Trophoblast cell (in vitro differentiated cells and primary cell): ENCODE measurements at places on chromosomes 16 and 17.

- H3K4me3 ChIP-seq, result no peak overlapping the region
- no peaks in the 10 kb centered on the region for H3K27me3 ChIP-seq
- no peak for DNase-seq
- H3K4me1 ChIP-seq, result no peaks in the 10 kb centered on the region
- H3K36me3 ChIP-seq, result peaks cover 11% of the 10 kb centered on the region
These were observed 87.9 kb downstream of the CLEC16A start for GRCh38 chr16:11032000-11032921.

DNA sequence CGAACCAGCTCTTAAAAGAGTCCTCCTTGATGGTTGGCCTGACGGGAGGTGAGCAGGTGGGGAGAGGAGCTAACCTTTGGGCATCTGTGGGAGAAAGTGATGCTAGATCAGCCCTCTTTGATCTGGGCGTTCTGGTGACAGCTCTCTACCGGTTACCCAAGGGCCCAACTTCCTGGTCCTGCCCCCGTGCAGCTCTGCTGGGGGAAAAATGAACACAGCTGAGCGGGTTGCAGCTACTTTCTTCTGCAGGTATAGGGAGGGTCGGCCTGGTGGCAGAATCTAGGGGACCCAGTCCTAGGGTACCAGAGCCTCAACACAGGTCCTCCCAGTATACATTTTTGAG is 2.9 kb downstream of the SHISA9 start:
- no peak overlapping the region for H3K4me3 ChIP-seq
- H3K4me1 ChIP-seq, result peaks cover 25% of the 10 kb centered on the region
- H3K27ac ChIP-seq, result no peak overlapping the region
- no peaks in the 10 kb centered on the region for H3K36me3 ChIP-seq

- peak overlapping the region; percentile 33 for H3K4me3 ChIP-seq
- no peak overlapping the region for H3K27ac ChIP-seq
- H3K27me3 ChIP-seq, result no peaks in the 10 kb centered on the region
- no peaks in the 10 kb centered on the region for H3K36me3 ChIP-seq
- DNase-seq, result no peak
- H3K4me1 ChIP-seq, result no peaks in the 10 kb centered on the region
These were observed 218.0 kb downstream of the SEC14L1 start for GRCh38 chr17:77358801-77359200.

GRCh38 chr16:57701759-57702371 is 7.3 kb downstream of the DRC7 start:
- no peaks in the 10 kb centered on the region for H3K27me3 ChIP-seq
- no peak for DNase-seq
- H3K27ac ChIP-seq, result peak overlapping the region; percentile 35
- H3K4me1 ChIP-seq, result peaks cover 17% of the 10 kb centered on the region
- no peaks in the 10 kb centered on the region for H3K36me3 ChIP-seq

DNA sequence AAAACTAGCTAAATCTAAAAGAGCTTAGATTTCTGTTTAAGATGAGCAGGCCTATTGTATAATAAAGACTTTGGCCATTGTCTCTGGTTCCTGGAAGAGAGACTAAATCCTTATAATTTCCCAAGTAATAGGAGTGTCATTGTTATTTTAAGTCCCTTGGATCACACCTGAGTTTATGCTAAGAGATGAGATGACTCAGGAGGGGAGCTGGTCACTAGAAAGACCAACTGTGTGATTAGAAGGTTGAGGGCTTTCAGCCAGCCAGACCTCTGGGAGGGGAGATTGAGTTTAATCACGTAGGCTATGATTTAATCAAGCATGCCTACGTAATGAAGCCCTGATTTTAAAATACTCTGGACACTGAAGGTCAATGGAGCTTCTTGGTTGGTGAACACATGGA is 156.9 kb upstream of the C17orf78 start:
- H3K27ac ChIP-seq, result no peak overlapping the region
- no peak for DNase-seq
- H3K27me3 ChIP-seq, result no peaks in the 10 kb centered on the region
- no peaks in the 10 kb centered on the region for H3K4me1 ChIP-seq
- peaks cover 2% of the 10 kb centered on the region for H3K36me3 ChIP-seq

DNA sequence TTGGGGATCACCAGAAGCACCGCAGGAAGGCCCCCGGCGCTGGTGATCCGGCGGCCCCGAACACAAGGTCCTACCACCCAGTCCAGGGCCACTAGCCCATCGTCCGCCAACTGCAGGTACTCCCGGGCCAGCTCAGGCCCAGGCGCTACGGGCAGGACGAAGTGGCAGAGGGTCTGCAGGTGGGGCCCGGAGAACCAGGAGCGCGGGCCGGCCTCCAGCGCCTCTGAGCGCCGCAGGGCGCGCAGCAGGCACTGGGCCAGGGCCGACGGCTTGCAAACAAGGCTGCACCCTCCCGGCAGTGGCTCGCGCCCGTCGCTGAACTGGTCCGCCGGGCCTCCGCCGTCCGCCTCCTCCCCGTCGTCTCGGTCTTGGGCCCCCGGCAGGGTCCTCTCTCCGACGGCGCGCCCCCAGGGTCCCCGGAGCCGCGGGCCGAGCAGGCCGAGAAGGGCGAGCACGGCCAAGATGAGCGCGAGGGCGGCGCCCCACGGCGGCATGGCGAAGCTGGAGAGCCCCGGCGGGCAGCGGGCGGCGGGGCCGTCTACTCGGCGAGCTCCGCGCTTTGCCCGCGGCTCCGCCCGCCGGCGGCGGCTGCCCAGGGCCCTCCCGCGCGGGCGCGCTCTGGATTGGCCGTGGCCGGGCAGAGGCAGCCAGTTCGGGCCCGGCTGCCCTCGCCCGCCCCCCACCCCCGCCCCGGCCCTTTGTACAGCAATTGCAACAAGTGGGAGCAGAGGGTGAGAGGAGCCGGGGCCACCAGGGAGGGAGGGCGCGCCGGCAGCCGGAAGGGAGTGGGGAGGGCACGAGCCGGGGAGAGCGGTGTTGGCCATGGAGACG is at the start of gene ABHD15:
ABHD15 (minus strand) TSS at position 565 of the 831 bp plus-strand sequence; CDS start at position 494, 71 bp downstream.
- H3K36me3 ChIP-seq, result peaks cover 2% of the 10 kb centered on the region
- DNase-seq, result peak; percentile 70
- peak within 1 kb of the TSS; percentile 71 for H3K4me3 ChIP-seq
- peaks cover 11% of the 10 kb centered on the region for H3K27me3 ChIP-seq
- H3K27ac ChIP-seq, result no peak within 1 kb of the TSS

- peak overlapping the region; percentile 73 for H3K27ac ChIP-seq
- H3K27me3 ChIP-seq, result no peaks in the 10 kb centered on the region
- peak; percentile 92 for DNase-seq
- peaks cover 10% of the 10 kb centered on the region for H3K36me3 ChIP-seq
- H3K4me3 ChIP-seq, result no peak overlapping the region
- peaks cover 21% of the 10 kb centered on the region for H3K4me1 ChIP-seq
These were observed 41.6 kb downstream of the CDH1 start for GRCh38 chr16:68778551-68779231.

DNA sequence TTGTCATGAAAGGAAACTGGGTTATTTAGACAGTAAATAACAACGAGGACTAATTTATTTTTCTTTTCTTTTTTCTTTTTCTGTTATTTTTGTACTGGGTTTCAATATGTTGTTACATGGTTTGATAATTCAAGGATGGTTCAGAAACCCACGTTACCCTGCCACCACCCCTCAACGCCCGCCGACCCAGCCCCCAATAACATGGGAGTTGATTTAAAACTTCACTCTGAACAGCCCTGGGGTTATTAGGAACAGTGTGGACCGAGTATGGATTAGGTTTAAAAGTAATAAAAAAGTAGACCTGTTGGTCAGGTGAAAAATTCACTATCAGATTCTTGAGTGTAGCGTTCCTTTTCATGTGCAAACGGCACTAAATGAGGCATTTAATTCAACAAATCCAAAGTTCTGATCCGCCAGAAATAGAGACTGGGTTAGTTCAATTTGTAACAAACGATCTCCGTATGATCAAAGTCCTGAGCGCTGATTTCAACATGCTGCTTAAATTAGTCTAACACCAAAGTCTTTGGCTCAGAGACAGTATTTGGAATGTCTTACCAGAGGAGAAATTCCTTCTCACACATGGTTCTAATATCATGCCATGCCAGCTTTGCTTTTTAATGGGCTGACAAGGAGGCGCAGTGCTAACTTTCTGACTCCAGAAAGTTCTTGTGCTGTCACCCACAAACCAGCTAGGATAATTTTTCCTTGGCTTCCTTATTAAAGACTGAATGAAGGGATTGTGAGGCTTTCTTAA is 173.1 kb upstream of the IRX3 start:
- H3K36me3 ChIP-seq, result no peaks in the 10 kb centered on the region
- H3K27me3 ChIP-seq, result no peaks in the 10 kb centered on the region
- DNase-seq, result no peak
- H3K4me1 ChIP-seq, result no peaks in the 10 kb centered on the region

DNA sequence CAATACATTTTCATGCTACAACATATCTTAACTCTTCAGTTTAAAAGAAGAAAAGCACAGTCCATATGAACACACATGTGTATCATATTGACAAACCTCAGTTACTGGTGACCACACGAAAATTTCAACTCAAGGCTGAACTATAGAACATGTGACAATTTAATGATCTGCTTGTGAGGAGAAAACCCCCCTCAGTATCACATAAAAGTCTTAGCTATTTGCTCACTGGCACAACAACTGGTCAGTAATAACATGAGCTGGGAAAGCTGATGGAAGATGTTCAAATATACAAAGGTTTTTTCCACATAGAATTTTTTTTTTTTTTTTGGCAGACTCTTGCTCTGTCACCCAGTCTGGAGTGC is 19.5 kb downstream of the ZNF652 start:
- no peaks in the 10 kb centered on the region for H3K27me3 ChIP-seq
- H3K36me3 ChIP-seq, result no peaks in the 10 kb centered on the region
- H3K4me1 ChIP-seq, result no peaks in the 10 kb centered on the region
- no peak overlapping the region for H3K4me3 ChIP-seq

GRCh38 chr16:88121886-88122580 is 170.8 kb downstream of the BANP start:
- no peak for DNase-seq
- H3K4me1 ChIP-seq, result peaks cover 12% of the 10 kb centered on the region
- no peaks in the 10 kb centered on the region for H3K27me3 ChIP-seq
- no peak overlapping the region for H3K4me3 ChIP-seq
- H3K36me3 ChIP-seq, result no peaks in the 10 kb centered on the region
- no peak overlapping the region for H3K27ac ChIP-seq

- peak overlapping the region; percentile 97 for H3K4me3 ChIP-seq
- peaks cover 1% of the 10 kb centered on the region for H3K36me3 ChIP-seq
- peak overlapping the region; percentile 97 for H3K27ac ChIP-seq
- no peak for DNase-seq
- no peaks in the 10 kb centered on the region for H3K4me1 ChIP-seq
- no peaks in the 10 kb centered on the region for H3K27me3 ChIP-seq
These were observed 76.2 kb downstream of the CHD9 start for GRCh38 chr16:53131050-53131362.

DNA sequence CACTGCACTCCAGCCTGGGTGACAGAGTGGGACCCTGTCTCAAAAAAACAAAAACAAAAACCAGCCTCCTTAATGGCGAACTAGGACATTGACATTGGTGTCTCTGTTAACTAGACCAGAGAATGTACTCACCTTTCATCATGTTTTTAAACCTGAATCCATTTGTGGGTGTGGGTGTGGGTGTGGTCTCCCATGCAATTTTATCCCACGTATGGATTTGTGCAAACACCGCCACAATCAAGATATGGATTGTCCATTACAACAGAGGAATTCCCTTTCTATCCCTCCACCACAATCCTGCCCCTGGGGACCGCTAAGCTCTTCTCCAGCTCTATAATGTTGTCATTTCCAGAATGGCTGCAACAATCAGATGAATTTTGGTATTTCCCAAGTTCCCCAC is 49.9 kb downstream of the DNAH17 start:
- no peaks in the 10 kb centered on the region for H3K27me3 ChIP-seq
- no peaks in the 10 kb centered on the region for H3K36me3 ChIP-seq
- no peak for DNase-seq
- no peak overlapping the region for H3K27ac ChIP-seq

- peaks cover 5% of the 10 kb centered on the region for H3K4me1 ChIP-seq
- H3K4me3 ChIP-seq, result no peak overlapping the region
- no peaks in the 10 kb centered on the region for H3K36me3 ChIP-seq
- no peaks in the 10 kb centered on the region for H3K27me3 ChIP-seq
- no peak for DNase-seq
- H3K27ac ChIP-seq, result no peak overlapping the region
These were observed 237.4 kb upstream of the TOM1L1 start for GRCh38 chr17:54662978-54663876.

GRCh38 chr16:56986361-56986760 is 3.0 kb upstream of the NLRC5 start:
- no peak overlapping the region for H3K27ac ChIP-seq
- H3K36me3 ChIP-seq, result no peaks in the 10 kb centered on the region

GRCh38 chr17:57109393-57110151 is 24.5 kb downstream of the AKAP1 start:
- H3K27me3 ChIP-seq, result no peaks in the 10 kb centered on the region
- no peak overlapping the region for H3K27ac ChIP-seq
- H3K36me3 ChIP-seq, result peaks cover 7% of the 10 kb centered on the region
- no peak overlapping the region for H3K4me3 ChIP-seq

DNA sequence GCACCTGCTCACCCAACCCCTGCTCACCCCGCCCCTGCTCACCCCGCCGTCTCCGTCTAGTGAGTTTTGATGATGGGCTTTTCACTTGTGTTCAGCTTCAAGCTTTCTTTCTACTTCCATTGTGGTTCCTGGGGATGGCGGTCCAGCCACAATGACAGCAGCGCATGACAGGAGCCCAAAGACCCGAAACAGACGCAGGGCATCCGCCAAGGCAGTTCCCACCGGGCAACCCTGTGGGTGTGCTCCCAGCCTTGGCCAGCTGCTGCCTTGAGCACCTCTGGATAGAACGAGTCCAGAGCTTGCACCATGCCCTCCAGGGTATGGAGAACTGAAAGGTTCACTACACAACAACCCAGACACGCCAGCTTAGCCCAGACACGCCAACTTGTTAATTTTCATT is 92.9 kb upstream of the CHMP6 start:
- H3K36me3 ChIP-seq, result peaks cover 26% of the 10 kb centered on the region
- H3K27ac ChIP-seq, result no peak overlapping the region
- no peaks in the 10 kb centered on the region for H3K4me1 ChIP-seq
- no peak for DNase-seq
- no peaks in the 10 kb centered on the region for H3K27me3 ChIP-seq

- no peak overlapping the region for H3K4me3 ChIP-seq
- H3K36me3 ChIP-seq, result no peaks in the 10 kb centered on the region
- H3K27ac ChIP-seq, result peak overlapping the region; percentile 59
- peak; percentile 83 for DNase-seq
These were observed 151.8 kb downstream of the PITPNC1 start for GRCh38 chr17:67528751-67529436.

DNA sequence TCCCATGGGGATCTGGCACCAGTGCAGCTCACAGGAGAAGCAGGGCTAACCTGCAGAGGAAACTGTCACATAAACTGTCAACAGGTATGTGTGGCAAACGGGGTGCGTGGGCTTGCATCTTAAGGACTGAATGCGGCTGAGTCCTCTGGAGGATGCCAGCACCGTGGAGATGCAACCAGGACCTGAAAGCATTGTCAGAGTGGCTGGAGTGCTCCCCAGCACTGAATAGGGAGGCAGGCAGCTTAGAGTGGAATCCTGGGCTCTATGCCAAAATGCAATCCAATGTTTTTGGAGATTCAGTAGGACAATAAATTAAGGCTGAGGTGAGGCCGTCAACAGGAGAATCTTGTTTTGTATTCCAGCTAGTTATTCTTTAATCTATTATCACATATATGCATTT is 21.3 kb upstream of the SALL1 start:
- no peak overlapping the region for H3K27ac ChIP-seq
- no peaks in the 10 kb centered on the region for H3K27me3 ChIP-seq
- H3K4me3 ChIP-seq, result no peak overlapping the region
- peaks cover 2% of the 10 kb centered on the region for H3K4me1 ChIP-seq

GRCh38 chr17:17568772-17569195 is 22.7 kb downstream of the PEMT start:
- H3K4me1 ChIP-seq, result no peaks in the 10 kb centered on the region
- peak; percentile 46 for DNase-seq
- H3K36me3 ChIP-seq, result no peaks in the 10 kb centered on the region
- no peak overlapping the region for H3K4me3 ChIP-seq
- H3K27me3 ChIP-seq, result no peaks in the 10 kb centered on the region
- H3K27ac ChIP-seq, result no peak overlapping the region
